Mammary microvascular endothelial cell (primary cell): ENCODE measurements at places on chromosomes 6 and 20. TPM values are rescaled to one million over a fixed set of nuclear protein-coding genes. Genes with fewer than 3 reads are reported as not detected.

The ARMC12 gene
- not detected in 2 replicates for total RNA-seq

The NTSR1 gene
- 0.15 and 0.27 TPM in 2 replicates for total RNA-seq

The GTSF1L gene
- not detected in 2 replicates for total RNA-seq

The TGM3 gene
- not detected in 2 replicates for total RNA-seq

The TFAP2A gene
- total RNA-seq, result not detected in 2 replicates
